ENCODE measurements at places on chromosomes 11 and 22.

GRCh38 chr22:25749420-25750169 lies 7.6 kb downstream of the MYO18B start:
- DNase-seq: no peak

- no peak for DNase-seq
Measured at GRCh38 chr11:81574301-81574700, 1159.4 kb downstream of the FAM181B start.

DNA sequence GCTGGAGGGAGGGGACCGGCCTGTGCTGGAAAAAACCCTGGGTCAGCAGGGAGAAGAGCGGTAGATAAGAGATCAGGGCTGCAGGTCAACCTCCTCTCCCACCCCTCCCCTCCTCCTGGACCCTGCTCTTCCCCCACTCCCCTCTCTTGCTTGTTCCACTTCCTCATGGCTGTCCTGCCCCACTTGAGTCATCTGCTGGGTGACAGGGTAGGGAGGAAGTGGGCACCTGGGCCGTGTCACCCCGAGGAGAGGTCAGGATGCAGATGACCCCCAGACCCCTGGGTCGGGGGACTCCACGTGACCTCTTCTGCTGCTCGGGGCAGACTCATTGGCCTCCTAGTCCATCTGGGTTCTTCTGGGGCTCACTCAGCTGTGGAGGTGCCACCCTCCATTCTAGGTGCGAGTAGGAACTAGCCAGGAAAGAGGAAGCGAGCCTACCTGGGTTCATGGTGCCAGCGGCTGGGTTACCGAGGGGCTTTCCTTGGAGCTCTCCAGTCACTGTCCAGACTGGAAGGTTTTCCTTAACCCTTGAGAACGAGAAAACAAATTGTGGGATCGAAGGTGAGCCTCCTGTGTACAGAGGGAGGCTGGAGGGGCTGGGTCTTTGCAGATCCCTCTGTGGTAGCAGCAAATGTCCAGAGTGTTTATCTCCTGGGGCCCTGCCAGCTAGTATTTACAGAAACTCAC lies 6.5 kb downstream of the APOL2 start:
- DNase-seq: no peak

DNA sequence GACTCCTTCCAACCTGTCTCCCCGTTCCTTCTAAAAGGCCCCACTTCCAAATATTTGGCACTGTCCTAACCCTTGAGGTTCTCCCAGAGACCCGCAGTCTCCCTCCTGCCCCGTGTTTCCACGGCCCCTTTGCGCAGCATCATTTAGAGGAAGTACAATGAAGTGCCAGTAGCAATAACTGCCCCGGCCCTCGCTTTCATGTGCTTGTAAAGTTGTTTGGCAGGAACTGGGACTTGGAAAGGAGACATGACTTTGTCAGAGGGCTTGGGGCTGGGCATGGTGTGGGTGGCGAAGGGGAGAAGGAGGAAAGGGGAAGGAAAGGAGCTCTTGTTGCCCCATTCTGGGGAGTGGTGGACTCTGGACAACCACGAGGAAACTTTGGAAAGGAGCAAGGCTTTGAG lies 2.6 kb downstream of the CD44 start:
- DNase-seq: no peak

- no peak for DNase-seq
Measured at GRCh38 chr22:24443668-24444067, 16.3 kb downstream of the ADORA2A start.

DNA sequence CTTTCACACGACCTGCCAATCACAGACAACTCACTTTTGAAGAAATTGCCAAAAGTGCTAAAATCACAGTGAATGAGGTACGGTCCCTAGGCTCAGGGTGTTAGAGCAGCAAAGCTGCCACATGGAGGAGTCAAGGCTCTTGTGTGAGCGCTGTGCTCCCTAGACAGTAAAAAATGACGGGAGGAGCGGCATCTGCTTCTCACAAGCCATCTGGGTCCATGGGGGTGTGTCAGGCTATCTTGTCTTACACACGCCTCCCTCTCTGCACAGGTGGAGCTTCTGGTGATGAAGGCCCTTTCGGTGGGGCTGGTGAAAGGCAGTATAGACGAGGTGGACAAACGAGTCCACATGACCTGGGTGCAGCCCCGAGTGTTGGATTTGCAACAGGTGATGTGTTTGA lies 14.8 kb downstream of the PSMD13 start:
- DNase-seq: no peak

DNA sequence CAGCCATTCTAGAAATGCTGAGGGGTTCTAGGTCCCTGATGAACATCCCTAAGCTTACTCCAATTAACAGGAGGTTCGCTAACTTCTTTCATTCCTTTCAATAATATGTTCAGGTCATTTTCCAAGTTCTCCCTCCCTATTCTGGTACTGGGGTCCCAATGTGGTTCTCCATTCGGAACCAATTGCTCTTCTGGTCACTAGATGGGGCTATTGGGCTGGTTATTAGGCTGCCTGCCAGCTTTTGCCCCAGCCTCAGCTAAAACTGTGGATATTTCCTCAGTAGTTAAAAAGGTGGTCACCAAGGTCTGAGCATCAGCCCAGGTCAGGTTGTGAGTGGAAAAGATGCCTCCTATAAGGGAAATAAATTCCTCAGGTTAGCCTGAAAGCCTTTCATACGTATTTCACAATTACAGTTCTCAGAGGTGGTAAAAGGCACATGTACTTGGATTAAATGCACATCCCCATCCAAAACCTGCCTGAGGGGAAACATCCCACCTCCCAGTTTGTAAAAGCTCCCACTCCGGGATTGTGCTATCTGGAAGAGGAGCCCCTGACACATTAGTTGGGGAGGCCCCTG lies 161.1 kb upstream of the CCDC179 start:
- DNase-seq: peak; percentile 8
